NCI-H1417 treated with DMSO at 0.1 percent for 48 hours (cell line): ENCODE measurements at places on chromosomes 6 and 20.

DNA sequence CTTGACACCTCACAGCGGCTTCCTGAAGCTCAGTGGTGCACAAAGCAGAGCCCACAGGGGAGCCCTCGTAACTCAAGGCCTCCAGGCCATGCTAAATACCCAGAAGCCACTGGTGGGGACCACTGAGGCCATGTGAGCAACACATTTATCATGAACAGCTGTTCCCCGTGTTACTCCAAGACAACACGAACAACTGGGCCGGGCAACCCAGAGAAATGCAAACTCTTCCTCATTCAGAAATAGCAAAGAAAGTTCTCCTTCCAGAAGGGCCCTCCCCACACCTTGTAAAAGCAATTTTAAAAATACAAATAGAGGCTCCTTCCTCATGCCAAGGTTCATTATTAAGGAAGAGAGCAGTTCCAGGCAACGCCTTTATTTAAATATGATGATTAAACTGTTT lies 36.3 kb upstream of the SLCO4A1 start:
- no peak for DNase-seq

DNA sequence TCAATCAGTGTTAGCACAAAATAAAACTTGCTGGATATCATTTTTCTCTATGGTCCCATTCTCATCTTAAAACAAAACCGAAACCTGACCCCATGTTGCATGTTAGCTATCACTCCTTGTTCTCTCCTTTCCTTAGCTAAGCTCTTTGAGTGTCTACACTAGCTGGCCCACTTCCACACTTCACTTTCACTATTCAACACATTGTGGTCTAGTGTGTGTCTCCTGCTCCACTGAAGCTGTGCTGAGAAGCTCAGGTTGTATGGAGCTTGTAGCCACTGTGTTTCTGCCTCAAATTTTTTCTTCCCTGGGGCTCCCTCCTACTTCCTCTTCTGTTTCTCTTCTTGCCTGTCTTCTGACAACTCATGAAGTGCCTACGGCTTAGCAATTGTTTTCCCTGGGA lies 223.0 kb downstream of the NKAIN2 start:
- no peak for DNase-seq

DNA sequence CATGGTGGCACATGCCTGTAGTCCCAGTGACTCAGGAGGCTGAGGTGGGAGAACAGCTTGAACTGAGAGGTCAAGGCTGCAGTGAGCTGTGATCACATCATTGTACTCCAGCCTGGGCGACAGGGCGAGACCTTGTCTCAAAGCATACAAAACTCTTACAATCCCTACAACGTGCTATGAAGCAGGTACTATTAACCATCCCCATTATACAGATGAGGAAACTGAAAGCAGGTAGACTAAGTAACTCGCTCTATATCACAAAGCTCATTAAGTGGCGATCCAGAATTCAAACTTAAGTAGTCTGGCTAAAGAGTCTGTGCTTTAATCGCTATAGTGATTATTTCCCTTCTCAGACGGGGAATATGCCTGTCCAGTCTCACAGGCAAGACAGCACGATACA lies 54.7 kb downstream of the CDK19 start:
- DNase-seq = no peak

DNA sequence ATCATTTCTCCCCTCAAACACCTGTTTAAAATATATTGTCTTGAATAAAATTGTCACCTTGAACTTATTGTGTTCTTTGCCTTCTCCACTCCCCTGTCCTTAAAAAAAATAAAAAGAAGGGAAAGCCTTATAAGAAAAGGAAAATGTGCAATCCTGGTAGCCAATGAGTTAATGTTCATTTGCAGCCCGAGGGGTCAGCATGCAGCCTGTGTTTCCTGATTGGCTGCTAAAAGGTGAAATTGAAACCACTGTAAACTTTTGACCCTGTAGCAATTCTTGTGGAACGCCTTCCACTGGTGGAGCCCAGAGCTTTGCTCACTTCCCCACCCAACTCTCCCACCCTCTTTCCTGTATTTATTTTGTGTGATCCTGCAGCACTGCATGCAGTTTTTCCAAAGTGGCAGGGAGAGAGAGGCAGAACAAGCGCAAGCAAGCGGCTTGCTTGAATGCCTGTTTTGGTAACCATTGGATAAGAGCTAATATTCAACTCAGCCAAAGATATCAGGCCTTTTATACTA lies 74.9 kb downstream of the NCOA3 start:
- no peak for DNase-seq

GRCh38 chr20:22577515-22578220 lies 6.7 kb downstream of the FOXA2 start:
- no peak for DNase-seq
